LoVo (cell line): ENCODE measurements at places on chromosomes 7 and 10.

DNA sequence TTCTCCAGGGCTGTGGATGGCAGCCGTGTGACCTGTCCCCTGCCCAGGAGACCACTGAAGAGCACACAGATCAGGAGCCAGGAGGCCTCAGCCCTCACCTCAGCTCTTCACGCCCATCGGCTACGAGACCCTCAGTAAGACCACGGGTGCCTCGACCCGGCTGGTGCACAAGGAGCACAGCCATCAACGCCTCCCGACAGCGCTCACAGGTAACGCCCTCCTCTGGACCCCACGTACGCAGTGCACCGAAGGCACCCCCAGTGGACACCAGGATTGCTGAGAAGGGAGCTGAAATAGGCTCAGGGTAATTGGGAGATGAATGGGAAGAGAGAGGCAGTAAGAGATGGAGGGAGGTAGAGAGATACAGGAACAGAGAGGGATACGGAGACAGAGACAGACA lies 291.3 kb downstream of the WDR37 start:
- no peak for DNase-seq

- DNase-seq, result peak; percentile 24
Observed at GRCh38 chr10:130737621-130738020, 573.9 kb downstream of the TCERG1L start.

GRCh38 chr7:74269757-74270277 lies 15.6 kb upstream of the RFC2 start:
- DNase-seq, result peak; percentile 76

- no peak for DNase-seq
Observed at GRCh38 chr7:48183965-48184364, 12.7 kb downstream of the ABCA13 start.

- DNase-seq, result peak; percentile 40
Observed at GRCh38 chr7:19121977-19122588, 4.6 kb upstream of the TWIST1 start.

DNA sequence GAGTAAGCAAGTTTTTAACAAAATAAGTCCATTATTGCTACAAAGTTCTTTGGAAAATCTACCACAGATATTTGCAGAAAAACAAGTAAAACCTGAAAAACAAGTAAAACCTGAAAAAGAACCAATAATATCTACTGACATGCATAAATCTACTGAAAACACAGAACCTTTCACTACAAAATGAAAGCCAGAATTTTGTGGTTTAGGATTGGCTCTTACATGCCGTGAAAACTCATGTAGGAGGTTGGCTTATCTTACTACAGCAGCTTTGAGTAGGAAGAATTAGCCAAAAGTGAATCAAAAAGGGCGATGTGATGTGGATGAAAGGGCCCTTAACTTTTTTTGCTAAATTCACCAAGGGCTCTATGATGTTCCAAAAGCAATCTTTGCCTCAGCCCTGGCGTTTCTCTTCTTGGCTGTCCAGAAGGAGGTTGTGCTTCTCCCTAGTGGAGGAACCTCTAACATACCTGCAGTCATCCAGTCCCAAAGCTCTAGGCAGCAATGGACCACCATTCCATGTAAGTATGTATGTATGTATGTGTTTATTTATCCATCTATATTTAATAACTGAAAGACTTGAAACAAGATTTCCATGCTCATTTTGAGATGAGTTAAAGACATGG lies 93.5 kb upstream of the ZNF804B start:
- DNase-seq, result no peak

DNA sequence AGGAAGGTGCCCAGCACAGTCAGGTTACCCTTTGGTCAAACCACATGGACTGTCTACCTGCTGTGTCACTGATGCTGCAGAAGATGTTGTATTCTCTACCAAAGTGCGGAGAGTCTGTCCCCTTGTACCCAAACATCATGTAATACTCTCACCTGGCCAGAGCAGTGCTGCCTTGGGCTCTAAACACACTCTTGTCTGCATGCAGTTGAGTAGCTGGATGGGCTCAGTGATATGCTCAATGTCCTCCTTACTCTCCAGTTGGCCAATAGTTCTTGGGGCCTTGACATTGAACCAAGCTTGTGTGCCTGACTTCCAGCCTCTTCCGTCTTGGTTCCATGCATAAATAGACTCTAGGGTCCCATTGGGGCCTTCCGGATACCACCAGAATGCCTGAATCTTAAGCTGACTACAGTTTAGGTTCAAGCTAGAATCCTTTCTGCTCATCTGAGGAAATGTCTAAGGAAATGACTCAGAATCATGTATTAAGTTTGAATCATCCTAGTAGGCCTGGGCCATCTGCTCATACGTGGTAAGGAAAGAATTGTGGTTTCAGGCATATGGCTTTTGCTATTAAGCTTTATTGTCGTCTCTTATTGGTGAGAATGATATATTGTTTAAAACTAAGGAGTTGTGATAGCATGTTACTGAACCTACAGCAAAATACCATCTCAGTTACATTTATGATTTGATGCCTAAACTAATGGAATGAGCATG lies 118.0 kb downstream of the OTUD1 start:
- no peak for DNase-seq

- no peak for DNase-seq
Observed at GRCh38 chr10:33048223-33048622, 90.2 kb upstream of the ITGB1 start.

DNA sequence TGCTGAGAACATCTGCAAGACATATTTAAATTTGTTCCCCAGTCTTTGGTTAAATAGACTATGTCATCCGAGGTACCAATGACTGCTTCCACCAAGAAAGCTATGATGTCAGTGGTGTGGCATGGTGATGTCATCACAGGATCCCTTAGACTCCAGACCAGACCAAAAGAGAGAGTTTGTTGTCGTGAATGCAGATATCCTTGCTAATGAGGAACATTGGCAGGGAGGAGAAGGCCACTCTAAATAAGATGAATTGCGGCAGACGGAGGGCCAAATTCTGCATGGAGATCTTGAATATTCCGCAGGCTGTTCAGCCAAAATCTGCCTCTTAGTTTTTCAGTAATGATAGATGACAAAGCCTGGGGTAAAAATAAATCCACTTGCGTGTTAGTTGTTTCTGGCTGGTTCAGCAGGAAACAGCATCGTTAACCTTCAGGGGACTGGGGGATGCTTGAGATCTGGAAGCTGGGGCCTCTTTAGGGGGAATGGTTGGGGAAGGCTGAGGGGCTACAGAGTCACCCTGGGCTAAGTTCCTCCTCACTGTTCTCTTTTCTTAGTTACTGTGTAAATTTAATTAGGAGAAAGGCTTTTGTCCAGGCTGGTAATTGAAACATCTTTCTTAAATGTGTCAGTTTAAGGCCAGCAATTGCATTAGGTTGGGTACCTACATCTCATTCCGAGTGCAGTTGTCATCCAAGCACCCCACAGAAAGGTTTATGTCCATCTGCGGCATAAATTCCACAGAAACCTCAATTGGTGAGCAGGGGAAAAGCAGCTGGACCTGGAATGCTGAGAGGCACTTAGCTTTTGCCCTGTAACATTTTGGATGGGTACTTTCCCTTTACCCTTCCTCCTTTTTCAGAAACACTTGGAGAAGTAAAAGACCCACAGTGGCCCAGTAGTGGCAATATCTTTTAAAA lies 11.6 kb upstream of the CAMK1D start:
- no peak for DNase-seq

DNA sequence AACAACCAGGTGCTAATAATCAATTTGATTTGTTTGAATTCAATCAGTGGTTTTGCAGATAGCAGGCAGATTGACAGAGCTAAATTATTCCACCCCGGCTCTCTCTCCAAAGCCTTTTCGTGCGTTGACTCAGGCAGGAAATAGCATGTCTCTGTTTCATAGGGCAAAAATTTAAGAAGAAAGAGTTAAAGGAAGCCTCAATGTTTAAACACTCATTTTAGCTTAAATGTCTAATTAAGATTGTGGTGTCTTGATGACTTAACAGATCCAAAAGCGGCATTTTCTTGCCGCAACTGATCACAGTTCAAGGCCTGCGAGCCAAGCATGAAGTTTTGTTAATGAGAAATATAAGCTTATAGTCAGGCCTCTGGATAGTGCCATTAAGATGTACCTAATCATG lies 1051.1 kb upstream of the AUTS2 start:
- no peak for DNase-seq

DNA sequence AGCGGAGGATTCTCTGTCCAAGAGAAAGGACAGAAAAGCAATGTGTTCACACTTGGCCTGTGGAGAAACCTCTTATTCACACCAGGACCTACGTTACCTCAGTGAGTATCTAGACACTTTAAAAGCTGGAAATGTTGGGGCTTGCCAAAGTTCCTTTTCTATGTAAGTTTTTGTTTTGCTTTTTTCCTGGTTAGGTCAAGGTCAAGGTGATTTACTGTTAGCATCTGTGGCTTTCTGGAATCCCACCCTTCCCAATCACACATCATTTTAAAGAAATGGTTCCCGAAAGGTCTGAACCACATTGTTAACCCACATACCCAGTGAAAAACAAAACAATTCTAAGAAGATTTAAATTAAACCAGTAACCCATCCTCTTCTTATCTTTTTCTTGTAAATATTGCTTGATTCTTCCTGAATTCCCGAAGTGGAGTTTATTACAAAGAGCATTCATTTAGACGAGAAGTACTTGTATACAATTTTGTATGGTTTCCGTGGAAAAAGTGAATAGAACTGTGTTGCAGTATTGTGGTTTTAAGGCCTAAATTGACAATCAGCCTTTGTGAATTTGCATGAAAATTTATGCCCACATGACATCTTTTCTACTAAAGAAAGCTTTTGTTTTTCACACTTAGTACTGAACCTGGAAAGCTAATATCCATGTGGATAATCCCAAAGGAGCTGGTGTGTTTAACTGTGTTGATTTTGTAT lies 827.0 kb upstream of the IGFBP3 start:
- DNase-seq, result no peak

DNA sequence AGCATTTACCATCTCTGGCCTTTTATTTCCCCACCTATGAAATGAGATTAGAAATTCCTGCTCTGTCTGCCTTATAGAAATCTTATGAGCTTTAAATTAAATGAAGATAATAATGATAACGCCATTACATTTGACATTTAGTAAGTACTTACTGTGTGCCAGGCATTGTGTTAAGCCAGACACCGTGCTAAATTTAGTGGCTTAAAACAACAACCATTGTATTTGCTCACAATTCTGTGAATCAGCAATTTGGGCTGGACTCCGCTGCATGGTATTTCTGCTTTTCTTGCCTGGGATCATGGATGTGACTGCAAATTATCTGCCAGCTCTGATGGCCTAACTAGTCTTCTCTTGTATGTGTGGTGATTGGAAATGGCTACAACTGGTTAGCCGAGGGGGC lies 56.4 kb upstream of the CCDC6 start:
- no peak for DNase-seq

DNA sequence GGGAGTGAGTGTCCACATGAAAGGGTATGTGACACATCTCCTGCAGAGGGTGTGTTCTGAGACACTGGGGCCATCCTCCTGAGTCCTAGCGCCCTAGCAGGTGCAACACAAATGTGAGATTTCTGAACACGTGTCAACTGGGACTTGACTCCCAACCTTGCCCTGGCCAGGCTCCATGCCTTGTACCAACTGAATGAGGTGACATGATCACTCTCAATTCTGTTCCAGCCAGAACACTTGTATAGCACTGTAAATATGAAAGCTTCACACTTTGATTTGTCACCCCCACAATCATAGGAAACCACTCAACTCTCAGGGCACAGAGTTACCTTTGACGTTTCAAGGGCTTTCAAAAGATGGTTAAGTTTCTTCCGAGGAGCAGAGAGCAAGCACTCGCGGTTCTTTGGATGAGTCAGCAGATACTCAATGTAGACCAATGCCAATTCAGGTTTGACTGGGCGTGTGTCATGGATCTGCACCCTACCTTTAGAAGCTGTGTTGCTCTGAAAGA lies 48.6 kb downstream of the NCAPG2 start:
- DNase-seq, result no peak

DNA sequence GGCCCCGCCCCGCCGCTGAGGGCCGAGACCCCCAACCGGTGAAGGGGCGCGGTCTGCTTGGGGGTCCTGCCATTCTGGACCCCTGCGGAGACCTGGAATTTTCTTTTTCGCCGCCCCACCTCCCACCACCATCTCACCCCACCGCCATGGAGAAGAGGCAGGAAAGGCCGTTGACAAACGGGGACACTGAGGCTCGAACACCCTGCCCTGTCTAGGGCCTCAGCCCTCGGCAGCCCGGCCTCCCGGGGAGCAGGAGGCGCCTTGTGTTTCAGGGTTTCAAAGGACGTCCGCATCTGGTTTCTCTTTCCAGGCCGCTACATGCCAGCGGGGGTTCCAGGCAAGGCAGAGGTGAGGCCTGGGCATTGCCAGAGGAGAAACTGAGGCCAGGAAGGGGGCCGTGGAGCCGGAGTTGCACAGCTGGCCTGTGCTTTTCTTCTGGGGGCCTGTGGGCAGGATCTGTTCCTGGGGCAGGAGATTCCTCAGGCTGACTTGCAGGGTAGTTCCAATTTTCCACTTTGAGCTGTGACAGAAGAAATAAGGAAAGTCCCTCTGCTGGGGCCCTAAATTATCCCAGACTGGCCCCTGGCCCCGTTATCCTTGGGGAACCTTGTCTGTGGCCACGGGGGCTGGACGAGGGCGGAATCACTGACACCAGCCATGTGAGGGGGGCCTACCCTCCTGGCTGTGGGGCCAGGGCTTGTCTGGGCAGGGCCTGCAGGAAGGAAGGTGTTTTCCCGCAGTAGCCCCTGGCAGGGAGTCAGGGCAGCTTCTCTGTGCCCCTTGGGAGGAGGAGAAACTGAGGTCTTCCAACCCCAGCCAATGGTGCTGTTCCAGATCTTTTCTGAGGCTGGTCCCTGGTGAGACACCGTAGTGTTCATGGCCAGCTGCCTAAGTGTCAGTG lies 900 bp upstream of the MICALL2 start:
- DNase-seq, result no peak

DNA sequence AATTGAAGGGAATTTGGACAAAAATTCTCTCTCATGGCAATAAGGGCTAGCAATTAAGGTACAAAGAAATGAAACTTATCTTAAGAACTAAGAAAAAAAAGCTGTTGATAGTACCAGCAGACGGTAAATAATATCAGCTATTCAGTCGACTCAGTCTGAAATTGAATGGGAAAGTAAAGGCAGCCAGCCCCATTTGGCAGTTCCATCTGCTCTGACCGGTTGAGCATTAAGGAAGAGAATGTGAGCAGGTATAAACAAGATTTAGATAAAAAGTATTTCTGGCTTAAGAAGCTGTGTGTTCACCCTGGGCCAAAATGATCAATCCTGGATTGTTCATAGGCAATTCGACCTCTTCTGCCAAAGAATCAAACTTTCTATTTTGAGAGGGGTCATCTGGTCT lies 154.6 kb upstream of the NPVF start:
- no peak for DNase-seq

DNA sequence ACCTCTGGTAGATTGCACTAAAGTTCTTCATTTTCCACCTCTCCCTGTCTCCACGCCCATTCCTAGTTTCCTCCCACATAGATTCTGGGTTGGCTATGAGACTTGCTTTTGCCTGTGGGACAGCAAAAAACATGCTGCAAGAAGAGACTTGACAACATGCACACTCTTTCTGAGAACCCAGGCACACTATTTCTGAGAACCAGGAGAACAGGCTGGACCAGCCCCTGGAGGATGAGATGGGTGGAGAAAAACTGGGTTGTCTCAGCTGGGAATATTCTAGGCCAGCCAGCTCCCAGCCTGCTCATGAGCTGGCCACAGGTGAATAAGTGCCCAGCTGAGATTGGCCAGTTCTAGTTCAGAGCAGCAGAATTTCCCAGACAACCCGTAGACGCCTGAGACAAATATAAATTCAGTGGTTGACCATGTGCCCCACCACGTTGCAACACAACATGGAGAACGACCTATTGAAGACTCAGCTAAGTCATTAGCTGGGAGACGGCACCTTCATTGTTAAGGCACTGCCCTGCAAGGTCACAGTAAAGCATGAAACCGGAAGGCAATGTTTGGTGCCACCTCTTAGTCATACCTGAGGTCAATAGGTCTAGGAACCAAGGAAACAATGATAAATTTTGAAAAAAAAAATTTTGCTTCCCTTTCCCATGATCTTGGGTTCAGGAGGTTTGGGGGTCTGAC lies 92.7 kb upstream of the AKR1E2 start:
- no peak for DNase-seq
